ENCODE measurements at places on chromosomes 16 and 17. TPM values are rescaled to one million over a fixed set of nuclear protein-coding genes. Genes with fewer than 3 reads are reported as not detected.

Gene LRRC37A3
- 10.9 TPM for polyA plus RNA-seq

Gene CLCN7
- 22.7 TPM for polyA plus RNA-seq

Gene SLC6A2
- polyA plus RNA-seq: 12.7 TPM

Gene TBC1D28
- not detected for polyA plus RNA-seq

Gene TPSD1
- polyA plus RNA-seq: not detected

Gene FLII
- 244 TPM for polyA plus RNA-seq

Gene CES1
- not detected for polyA plus RNA-seq

Gene CACNG4
- 12.4 TPM for polyA plus RNA-seq

Gene UNC13D
- polyA plus RNA-seq: 0.99 TPM

Gene CDRT15L2
- polyA plus RNA-seq: not detected

Gene ATP2A1
- 3.0 TPM for polyA plus RNA-seq

Gene STH
- polyA plus RNA-seq: not detected

Data from SK-N-SH (cell line).